Posterior vena cava (tissue), 2 donors: ENCODE measurements at places on chromosomes 16 and 17. TPM values are rescaled to one million over a fixed set of nuclear protein-coding genes. Genes with fewer than 3 reads are reported as not detected.

Gene KRTAP4-1
- total RNA-seq: not detected

Gene TSNAXIP1
- total RNA-seq: 0.52 TPM

Gene DHRS7C
- total RNA-seq: not detected

Gene MAP2K6
- 2.2 TPM for total RNA-seq

Gene C17orf78
- total RNA-seq: not detected

Gene ACSM2A
- total RNA-seq: not detected

Gene ABCA10
- 11.2 TPM for total RNA-seq

Gene SEPTIN1
- total RNA-seq: 3.0 TPM

Gene OR3A3
- total RNA-seq: not detected

Gene ZG16
- not detected for total RNA-seq

Gene DNASE1L2
- total RNA-seq: not detected

Gene TPSAB1
- 48.3 TPM for total RNA-seq

Gene SSTR5
- not detected for total RNA-seq

Gene KRT12
- not detected for total RNA-seq

Gene TRAF4
- 10.8 TPM for total RNA-seq

Gene SHPK
- total RNA-seq: 13.3 TPM

Gene MT4
- total RNA-seq: not detected

Gene BICDL2
- total RNA-seq: 0.10 TPM

Gene TOX3
- not detected for total RNA-seq

Gene DOC2B
- total RNA-seq: 11.9 TPM

Gene KIF2B
- not detected for total RNA-seq

Gene TRIM65
- total RNA-seq: 15.7 TPM

Gene RPRML
- total RNA-seq: not detected

Gene CA5A
- total RNA-seq: not detected

Gene NPIPB6
- 3.4 TPM for total RNA-seq

Gene PERCC1
- total RNA-seq: not detected

Gene ENPP7
- total RNA-seq: not detected

Gene CRISPLD2
- 259 TPM for total RNA-seq
